Ecto neural progenitor cell (in vitro differentiated cells): ENCODE measurements at places on chromosomes 2 and 18.
A peak's percentile ranks its signal among the peaks of the same experiment; 100 is the strongest.

DNA sequence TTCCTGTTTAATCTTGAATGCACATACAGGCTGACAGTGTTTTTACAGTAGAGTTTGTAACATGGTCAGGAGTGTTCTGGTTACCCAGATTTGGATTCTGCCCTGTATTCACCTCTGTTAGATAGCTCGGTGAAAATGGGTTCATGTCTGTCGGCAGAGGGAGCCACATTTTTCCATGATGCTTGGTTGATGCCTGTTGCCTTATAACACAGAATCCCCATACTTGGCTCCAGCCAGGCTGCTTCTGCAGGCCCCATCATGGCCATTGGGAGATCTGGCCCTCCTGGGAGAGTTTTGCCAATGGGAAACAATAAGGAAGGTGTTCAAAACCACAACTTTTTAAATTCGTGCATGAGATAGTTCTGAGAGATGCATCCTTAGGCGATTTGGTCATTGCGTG, 78.1 kb downstream of the WDSUB1 start:
- no peak for DNase-seq

DNA sequence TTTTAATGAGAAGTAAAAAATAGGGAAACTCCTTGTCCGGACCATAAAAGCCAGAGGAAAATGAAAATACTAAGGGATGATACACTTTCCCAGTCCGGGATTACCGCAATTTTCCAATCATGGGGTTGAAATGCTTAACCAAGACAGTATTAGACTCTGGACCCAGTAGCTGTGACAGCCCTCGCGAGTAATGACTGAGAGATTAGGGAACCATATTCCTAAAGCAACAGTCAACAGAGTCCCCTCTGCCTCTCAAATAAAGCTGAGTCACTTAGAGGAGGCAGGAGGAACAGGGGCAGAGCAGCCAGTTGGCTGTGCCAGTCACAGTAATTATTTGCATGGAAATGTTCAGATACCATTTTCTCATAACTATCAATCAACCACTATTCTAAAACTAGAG, 34.8 kb downstream of the GPATCH11 start:
- no peak for DNase-seq

DNA sequence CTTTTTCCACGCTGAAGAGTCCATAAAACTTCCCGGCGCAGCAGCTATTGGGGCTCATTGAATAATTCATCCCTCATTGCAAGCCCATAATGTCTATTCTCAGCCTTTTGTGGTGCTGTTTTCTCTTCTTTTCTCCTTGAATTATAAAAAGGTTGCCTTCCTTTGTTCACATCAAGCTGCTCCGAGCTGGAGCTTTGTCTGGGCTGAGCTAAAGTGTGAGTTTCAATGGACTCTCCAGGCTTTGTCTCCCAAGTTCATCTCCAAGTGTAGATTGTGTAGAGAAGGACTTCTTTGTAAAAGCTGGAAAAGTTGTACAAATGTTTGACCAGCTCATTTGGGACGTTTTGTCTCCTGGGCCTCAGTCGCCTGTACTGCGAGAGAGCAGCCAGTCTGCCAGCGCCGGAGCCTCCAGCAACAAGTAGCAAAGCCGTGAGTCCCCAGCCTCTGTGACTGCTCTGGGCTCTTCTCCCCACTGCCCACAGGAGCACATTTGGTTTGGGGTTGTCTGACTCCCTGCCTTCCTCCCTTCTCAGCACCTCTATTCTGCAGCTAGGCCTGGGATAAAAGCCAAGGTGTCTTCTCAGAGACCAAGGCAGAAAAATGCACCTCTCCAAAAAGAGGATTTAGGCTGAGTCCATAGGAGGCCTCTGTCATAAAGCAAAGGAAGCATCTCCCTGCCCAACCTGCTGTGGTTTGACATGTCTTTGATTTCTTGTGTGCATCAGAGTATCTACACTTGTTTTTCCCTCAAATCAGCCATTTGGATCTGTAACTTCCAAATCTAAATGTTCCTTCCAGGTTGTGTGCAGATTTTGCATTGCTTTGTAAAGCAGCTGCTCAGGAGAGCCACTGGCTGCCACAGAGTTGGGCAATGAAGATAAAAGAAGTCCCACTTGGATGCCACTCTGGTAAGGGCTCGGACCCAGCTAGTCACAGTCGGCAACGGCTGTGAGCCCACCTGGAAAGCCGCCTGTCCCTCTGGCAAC, 6.4 kb downstream of the PAX3 start:
- no peak for DNase-seq

- DNase-seq: no peak
Measured at GRCh38 chr2:52919673-52920072, 847.9 kb upstream of the CHAC2 start.

DNA sequence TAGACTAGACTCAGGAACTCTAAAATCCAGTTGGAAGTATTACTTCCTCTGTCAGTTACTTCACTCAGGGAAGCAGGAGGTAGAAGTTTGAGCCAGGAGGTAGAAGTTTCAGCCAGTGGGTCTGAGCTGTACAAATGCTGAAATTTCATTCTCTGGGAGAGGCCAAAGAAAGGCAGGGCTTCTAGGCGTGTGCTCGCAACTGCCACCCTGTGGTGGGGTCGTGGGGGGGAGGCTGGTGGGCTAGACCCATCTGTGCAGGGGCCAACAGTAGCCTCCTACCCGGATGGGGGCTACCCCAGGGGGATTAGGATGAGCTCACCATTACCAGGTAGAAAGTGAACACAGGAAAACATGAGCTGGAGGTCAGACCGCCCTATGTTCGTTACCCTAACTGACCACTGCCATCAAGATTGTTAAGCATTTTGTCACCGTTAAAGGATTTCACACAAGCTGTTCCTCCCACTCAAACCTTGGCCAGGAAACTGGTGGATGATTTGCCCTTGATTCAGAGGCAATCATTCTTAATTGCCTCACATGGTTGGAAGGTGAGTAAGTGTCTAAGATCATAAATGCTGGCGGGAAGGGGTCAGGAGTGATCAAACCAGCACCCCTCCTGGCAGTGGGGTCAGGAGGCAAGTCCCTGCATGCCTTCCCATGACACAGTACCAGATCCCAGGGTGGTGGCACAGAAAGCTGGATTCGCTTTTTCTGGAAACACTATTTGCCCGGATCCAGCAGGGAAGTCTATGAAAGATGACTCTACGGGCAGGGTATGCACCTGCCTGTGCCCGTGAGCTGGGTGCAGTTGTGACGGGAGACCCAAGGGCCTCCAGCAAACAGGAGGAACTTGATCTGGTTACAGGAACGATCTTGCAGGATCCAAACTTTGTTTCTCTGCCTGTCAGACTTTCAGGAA, 5.2 kb upstream of the FHL2 start:
- no peak for DNase-seq

DNA sequence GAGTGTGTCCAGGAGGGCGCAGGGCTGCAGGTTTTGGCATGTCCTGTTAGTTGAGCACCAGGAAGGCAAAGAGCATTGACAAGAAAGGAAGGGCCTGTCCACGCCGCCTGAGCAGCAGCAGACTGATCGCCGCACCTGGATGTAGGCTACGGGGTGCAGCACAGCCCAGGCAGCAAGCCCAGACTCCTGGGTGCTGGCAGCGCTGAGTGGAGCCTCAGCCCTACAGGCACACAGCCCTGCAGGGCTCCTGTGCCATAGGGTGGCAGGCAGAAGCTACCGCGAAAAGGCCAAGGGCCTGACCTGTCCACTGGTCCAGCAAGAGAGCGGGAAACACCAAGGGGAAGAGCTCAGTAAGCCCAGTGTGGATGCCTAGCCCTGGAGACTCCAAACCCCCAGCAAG, 198.0 kb downstream of the HDAC4 start:
- no peak for DNase-seq

- no peak for DNase-seq
Measured at GRCh38 chr2:166293984-166294383, 81.8 kb downstream of the SCN9A start.

DNA sequence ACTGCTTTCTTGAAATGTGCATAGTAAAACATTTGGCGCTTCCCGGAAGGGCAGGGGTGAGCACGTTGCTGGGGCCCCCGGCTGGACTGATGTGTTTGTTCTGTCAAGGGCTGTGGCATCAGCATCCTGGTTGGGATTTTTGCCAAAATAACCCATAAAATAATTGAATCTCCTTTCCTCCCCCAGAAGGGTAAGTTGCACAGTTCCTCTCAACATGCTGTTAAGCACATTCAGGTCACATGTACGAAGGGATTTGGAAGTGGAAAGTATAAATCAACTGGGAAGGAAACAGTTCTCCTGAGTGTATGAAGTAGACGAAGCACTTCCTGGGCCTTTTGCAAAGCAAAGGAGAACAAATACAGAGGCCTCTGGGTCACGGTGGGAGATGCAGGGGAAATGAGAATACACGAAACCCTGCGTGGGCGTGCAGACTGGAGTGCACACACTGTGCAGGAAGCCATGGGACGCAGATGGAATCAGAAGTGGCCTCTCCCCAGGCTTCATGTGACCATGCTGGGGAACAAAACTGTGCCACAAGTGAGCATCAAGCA, 183.9 kb downstream of the LPIN1 start:
- no peak for DNase-seq

GRCh38 chr2:128513116-128513960, 194.7 kb upstream of the HS6ST1 start:
- no peak for DNase-seq

DNA sequence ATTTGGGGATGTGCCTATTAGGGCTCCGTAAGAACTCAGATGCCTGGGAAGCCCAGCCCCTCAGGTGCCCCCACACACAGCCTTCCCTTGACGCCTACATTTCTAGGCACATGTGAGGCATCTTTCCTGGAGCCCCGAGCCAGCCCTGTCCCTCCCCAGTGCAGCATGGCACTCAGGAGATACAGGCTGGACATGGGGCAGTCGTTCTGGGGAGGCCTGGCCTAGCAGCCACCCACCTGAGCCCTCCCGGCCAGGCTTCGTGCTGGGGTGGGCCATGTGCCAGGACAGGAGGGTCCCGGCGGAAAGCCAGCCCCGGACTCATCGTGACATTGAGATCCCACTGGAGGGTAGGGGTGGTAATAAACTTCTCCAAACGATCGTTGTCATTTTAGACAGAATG, 15.2 kb downstream of the BOK start:
- DNase-seq: peak; percentile 42

- DNase-seq: no peak
Measured at GRCh38 chr2:217983276-217984233, 19.2 kb downstream of the TNS1 start.

GRCh38 chr2:195575879-195576401, 81.1 kb upstream of the SLC39A10 start:
- DNase-seq: no peak

- DNase-seq: no peak
Measured at GRCh38 chr2:54479424-54479823, 23.3 kb downstream of the SPTBN1 start.

DNA sequence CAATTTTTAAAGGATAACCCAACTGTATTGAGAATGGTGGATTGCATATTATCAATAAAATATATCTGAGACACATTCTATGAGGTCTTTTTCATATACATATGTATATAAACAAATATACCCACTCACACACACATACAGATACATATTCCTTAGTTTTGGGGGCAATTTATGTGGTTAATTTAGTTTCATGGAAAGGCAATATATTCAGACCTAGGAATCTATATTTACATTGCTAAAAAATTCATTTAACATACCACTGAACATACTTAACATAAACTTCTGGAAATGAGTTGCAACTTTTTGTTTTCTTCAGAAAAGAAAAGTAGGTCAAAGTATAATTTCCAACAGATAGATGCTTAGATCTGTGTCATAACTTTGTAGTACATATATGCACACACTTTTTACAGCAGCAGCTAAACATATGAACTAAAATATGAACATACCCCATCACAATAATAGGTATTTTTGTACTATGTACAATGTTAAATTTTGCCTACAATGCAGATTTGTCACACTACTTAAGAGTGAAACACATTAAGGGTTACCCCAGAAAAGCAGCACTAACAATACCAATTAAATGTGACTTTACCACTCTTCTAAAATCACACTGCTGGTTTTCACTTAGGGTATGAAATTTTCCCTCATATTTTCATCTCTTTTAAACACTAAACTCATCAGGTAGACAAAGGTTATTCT, 23.0 kb downstream of the HEATR5B start:
- no peak for DNase-seq

GRCh38 chr2:13662055-13662454, 945.3 kb downstream of the TRIB2 start:
- DNase-seq: no peak

DNA sequence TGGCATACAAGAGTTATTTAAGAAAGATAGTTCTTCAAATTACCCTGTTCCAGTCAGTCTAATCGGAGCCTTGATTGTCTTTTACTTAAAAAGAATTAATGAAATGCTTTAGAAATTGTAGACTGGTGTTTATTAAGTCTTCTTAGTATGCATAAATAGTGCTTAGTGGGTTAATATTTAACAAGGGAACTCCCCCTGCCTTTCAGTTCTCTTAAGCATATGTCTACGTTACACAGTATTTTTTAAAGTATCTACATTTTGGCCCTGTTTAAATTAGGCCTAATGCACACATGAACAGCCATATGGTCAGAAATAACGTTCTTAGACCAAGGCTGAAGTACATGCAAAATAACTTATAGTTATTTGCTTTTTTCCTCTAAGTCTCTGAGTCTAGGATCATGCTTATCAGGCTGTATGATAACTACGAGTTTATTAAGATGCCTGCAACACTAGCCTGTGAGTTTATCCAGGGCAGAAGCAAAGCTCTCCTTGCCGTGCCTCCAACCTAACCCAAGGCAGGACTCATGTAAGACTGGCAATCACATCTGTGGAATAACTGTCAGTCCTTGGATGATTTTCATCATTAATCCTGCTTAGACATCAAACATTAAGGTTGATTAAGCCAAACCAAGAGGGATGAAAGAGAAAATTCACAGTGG, 6.7 kb downstream of the BCL2 start:
- no peak for DNase-seq

DNA sequence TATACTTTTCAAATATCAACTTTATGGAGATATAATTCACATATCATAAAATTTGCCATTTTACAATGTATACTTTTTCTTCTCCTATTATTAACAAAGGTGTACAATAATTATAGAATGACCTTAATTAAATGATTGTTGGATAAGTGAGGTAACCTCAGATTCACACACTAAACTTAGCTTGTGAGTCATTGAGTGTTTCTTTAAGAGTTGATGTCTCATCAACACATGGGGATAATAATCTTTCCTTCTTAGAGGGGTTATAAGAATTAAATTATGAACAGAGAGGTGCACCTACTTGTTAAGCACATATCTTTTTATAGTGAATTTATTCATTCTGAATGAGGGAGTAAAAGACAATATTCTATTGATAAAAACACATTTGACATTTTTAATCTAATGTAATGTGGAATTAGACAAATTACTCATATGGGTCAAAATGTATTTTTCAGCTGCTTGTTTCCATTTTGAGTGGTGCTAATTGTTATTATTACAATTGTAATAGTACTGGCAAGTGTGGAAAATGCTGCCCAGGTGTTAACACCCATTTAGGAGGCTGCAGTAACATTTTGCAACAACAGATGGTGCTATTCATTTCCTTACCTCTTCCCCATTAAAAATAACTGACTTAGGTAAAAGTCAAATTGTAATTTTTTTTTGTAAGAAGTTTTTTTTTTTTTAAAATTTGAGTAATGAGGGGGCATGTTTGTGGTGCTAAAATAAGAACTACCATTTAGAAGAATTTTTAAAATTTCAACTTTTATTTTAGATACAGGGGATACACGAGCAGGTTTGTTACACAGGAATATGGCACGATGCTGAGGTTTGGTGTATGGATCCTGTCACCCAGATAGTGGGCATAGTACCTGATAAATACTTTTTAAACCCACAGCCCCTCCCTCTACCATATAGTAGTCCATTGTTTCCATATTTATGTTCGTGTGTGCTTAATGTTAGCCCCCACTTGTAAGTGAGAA, 32.1 kb upstream of the DYNAP start:
- DNase-seq: no peak

- no peak for DNase-seq
Measured at GRCh38 chr18:34458410-34458977, 233.8 kb upstream of the NOL4 start.
